Stimulated activated CD8-positive, alpha-beta memory T cell treated with anti-CD3 and anti-CD28 coated beads, Interleukin-15, amount 100 ng/mL, for 4 hours (primary cell): ENCODE measurements at places on chromosomes 3 and 15.
A peak's percentile ranks its signal among the peaks of the same experiment; 100 is the strongest.

DNA sequence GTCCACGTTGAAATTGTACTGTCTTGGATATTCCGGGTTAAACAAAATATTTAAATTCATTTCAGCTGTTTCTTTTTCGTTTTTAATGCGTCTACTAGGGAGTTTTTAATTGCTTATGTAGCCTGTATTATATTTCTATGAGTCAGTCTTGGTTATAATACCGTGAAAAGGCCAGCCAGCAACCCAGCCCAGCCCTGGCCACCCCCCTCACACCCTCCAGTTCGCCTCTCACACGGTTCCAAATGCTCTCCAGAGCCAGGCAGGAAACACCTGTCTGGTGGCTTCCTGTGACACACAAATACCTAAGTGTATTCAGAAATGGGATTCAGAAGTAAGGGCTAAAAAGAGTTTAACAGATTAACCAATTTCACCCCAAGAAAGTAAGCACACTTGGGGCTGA lies 4.4 kb downstream of the SH3BP5 start:
- DNase-seq, result no peak

- DNase-seq, result no peak
Measured at GRCh38 chr3:136862617-136863322, 762 bp downstream of the NCK1 start.

DNA sequence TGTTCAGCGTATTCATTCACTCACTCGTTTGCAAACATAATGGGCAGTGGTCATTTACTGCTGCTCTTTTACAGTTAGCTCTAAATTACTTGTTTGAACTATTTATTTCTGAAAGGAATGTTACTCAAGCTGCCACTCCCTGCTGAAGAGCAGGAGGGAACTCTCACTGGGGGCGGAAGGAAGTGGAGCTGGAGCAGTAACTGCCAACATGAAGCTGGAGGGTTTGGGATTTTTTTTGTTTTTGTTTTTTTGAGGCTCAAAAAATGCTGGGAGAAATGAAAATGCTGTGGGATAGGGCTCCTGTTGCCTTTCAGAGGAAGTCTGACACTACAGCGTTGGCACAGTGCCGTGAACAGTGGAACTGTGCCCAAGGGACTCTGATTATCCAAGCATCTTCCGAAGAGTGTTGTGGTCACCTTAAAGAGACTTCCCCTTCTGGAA lies 44.1 kb downstream of the SENP2 start:
- DNase-seq, result no peak

GRCh38 chr15:80630981-80631380 lies 64.1 kb upstream of the ABHD17C start:
- DNase-seq, result no peak

DNA sequence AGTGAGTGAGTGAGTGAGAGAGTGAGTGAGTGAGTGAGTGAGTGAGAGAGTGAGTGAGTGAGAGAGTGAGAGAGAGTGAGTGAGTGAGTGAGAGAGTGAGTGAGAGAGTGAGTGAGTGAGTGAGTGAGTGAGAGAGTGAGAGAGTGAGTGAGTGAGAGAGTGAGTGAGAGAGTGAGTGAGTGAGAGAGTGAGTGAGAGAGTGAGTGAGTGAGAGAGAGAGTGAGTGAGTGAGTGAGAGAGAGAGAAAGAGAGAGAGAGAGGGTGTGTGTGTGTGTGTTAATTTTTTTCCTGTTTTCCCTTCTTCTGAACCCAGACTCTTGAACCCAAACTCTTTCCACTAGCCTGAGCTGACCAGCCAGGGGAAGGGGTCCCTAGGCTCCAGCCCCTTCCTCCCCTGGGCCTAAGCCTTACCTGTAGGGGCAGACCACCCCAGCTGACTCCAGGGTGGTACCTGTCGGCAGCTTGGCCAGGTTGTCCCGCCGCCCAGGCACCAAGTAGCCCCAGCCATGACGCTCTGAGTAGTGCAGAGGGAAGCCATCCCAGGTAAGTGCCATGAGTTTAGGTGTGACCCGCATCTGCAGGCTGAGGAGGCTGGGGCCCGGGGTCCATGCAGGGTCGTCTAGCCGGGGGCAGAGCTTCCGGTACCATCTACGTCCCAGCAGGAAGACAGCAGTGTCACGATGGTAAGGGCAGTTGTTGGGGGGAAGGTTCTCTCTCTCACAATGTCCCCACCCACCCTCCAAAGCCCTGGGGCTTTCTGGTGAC lies 9.4 kb downstream of the POLG start:
- no peak for DNase-seq

DNA sequence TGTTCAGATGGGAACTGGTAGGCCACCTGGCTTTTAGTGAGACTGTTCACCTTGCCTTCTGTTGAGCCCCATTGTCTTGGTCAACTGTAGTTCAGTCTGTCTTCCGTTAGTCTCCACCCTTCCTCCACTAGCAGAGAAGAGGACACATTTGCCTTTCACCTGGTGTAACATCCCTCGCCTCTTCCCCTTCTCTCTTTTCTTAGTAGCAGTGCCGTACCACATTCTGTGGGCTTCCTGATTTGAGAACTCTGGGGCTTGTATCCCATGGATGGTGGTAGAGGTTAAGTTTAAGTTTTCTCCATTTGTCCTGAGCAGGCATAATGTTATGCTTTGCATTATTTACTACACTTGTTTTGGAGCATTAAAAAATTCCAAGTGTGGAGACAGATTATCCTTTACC lies 49.3 kb downstream of the RAB7A start:
- no peak for DNase-seq

DNA sequence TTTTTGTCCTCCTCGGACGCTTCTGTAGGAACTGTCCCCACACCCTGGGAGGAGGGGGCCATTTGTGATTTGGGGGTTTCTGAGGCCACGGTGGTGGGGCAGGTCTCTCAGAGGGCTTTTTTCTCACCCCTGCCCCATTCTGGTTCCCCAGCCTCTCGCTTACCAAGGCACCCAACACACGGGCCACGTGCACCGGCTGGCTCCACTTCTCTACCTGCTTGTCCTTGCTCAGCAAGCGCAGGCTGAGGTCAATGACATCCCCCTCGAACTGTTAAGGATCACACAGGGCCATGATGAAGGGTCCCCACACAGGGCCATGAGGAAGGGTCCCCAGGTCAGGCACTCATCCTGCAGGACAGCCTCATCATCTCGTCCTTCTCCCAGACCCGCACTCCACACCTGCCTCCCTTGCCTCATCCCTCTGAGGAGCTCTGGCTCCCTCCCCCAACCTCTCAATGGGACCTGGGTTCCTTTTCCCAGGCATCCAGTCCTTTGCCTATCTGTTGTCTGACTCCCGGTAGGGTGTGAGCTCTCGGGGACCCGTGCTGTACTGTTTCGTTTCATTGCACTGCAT lies 10.6 kb downstream of the EPB42 start:
- DNase-seq, result no peak

DNA sequence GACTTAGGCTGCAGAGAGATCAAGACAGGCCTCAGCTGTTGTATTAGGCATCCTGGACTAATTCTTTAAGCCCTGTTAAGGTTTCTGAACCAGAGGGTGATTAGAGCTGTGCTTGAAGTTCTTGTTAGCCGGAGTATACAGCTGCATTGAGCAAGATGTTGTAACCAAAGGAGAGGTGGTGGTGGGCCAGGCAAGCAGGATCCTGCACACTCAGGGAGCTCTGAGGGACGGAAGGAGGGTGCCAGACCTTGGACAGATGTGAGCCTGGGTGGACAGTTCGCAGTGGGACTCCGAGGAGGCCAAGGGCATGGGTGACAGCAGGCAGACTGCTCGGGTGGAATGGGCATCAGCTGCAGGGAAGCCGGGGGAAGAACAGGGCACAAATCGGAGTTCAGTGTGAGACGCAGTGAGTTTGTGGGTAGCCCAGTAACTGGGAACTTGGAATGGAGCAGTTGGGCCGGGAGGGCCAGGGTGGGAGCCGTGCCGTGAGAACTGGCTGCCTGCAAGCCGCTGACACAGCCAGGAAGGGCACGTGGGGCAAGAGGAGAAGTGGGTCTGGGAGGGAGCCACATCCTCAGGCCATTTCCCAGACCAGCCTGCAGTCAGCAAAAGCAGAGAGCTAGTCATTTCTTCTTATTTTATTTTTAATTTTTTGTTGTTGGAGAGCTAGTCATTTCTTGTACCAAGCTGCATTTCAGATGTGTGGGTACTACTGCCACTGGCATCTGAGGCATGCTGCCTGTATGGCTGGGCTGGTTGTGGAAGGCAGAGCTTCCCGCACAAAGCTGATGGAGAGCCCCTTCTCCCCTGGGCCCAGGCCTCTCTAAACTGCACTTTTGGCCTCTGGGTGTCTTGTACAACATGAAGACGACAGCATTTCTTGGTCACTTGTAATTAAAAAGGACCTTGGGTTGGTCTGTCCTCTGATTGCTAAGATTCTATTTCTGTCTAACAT lies 61.0 kb downstream of the PGPEP1L start:
- no peak for DNase-seq

- DNase-seq, result no peak
Measured at GRCh38 chr15:64780600-64781156, 5.3 kb upstream of the RBPMS2 start.

GRCh38 chr3:48240000-48240963 lies 622 bp upstream of the ZNF589 start:
- DNase-seq, result no peak

DNA sequence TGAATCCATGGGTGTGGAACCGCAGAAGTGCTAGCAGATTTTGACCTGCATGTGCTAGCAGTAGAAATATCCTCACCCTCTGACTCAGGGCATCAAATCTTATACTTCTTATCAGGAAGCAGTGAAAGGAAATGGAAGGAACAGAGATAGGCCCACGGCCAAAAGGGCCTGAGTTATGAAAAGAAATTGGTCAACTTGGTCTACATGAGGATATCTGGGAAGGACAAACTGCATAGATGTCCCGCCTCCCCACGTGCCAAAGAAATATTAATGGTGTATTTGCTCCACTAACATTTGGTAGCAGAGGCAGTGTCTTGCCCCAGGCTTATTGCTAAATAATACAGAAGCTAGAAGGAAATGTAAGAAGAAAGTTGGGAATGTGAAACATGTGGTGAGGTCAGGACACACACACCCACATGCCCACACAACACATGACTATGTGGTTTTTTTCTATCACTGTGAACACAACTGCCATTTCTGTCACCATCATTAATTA lies 93.6 kb upstream of the COL8A1 start:
- no peak for DNase-seq

DNA sequence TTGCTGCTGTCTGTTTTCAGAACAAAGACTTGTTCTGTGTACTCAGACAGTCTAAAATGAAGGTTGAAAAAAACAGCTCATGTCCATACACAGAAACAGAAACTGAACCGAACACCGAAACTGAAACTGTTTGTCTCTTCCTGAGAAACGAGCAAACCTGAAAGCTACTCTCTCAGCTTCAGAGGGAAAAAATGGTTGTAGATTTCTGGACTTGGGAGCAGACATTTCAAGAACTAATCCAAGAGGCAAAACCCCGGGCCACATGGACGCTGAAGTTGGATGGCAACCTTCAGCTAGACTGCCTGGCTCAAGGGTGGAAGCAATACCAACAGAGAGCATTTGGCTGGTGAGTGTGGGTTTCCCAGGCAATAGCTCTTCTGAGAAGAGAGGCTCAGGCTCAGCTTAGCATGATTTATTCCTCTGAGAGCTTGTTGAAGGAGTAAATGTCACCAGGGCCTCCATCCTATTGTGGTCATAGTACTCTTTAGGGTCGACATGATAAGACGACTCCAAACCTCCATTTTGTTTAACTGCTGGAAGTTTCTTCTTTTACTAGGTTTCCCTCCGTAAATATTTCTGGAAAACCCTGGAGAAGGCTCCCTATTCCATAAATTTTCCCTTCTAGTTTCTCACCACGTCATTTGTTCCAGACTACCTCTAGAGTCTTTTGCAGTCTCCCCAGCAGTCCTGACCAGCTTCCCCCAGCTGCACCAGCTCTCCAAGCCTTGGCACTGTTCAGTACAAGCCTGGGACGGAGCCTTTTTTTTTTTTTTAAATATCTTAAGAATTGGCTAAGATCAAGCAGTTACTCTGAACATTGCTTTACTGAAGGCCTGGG lies at the start of gene RTP4:
Gene RTP4 (plus strand): TSS at position 135 of the 838 bp plus-strand sequence. CDS start 57 bp downstream, at position 192.
- peak; percentile 23 for DNase-seq

DNA sequence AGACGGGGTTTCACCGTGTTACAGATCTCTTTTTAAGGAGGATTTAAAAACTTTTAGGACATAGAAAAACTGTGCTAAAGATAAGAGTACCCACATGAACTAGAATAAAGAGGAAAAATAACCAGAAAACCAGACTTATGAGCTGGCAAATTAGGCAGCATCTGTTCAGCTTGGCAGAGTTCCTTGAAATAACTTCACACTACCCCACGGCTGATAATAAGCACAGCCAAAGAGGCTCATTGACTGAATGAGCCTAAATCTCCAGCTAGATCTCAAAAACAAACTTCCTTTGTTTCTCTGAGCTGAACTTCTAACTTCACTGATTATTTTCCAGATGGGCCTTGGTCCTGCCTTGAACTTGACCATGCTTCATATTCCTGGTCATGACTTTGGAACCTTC lies 26.7 kb upstream of the PIK3R4 start:
- no peak for DNase-seq
